ENCODE measurements at places on chromosomes 3 and 15.

- no peak for DNase-seq
Measured at GRCh38 chr3:151276687-151277042, 1.7 kb downstream of the P2RY14 start.

DNA sequence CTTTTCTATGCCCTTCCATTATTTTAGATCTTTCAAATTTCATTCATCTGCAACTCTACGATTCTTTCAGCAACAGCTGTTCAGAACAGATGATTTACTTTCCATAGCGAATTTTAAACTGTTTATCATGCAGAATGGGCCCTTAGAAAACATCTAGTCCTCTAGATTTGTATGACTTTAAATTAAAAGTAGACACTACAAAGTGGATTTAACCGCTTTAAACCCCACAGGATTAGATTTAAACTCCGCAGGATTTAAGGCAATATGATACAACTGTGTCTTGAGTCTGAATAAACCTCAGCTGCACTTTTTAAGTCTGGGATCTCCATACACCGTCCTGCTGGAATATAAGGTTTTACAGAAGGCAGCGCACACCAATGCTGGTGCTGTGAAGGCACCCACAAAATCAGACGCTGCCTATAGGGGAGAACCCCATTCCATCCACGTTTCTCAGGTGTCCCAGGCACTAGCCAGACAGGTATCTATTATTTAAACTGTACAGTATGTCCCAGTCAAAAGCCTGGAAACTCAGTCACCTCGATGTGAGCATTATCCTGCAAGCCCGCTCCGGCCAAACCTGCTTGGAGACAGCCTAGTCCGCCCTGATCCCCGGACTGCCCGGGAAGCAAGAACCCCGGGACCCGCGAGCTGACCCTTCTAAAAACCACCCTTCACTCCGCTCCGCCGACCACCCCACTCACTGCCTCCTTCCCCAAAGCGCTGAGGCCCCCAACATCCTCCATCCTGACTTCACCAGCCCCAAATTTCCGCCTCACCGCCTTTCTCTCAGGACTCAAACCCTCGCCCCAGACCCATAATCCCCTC lies 768 bp downstream of the ANO10 start:
- no peak for DNase-seq

DNA sequence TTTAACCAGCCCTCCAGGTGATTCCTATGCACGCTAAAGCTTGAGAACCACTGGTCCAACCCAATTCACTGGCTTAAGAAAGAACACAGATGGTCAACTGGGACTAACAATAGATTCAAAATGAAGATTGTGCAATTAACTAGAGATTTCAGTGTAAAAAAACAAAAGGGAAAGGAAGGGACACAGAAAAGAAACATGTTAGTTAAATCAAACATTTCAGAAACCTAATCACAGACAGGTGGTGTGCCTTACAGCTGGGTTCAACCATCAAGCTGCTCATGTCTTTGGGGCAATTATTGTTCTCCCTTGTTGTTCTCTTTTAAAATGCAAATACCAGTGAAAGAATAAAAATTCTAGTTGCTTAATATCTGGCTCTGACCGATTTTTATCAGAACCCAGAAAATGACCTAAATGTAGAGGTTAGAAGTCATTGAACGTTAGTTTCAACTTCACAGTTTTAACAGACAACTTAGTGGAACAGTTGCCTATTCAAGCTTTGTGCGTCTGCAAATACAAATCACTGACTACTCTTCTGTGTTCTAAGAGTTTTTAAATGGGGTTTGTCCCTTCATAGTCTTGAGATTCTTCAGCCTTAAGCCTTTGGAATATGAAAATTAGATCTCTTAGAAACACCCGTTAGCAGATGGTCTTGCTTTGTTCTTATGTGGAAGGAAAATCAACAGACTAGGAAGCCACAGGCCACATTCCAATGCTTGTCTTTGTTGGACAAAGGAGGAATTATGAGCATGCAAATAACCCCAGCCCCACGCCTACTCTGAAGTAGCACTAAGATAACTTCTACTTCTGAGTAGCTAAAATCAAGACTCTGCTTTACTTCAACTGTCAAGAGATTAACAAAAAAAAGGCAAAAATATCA lies 223.4 kb downstream of the ATP8B4 start:
- no peak for DNase-seq

DNA sequence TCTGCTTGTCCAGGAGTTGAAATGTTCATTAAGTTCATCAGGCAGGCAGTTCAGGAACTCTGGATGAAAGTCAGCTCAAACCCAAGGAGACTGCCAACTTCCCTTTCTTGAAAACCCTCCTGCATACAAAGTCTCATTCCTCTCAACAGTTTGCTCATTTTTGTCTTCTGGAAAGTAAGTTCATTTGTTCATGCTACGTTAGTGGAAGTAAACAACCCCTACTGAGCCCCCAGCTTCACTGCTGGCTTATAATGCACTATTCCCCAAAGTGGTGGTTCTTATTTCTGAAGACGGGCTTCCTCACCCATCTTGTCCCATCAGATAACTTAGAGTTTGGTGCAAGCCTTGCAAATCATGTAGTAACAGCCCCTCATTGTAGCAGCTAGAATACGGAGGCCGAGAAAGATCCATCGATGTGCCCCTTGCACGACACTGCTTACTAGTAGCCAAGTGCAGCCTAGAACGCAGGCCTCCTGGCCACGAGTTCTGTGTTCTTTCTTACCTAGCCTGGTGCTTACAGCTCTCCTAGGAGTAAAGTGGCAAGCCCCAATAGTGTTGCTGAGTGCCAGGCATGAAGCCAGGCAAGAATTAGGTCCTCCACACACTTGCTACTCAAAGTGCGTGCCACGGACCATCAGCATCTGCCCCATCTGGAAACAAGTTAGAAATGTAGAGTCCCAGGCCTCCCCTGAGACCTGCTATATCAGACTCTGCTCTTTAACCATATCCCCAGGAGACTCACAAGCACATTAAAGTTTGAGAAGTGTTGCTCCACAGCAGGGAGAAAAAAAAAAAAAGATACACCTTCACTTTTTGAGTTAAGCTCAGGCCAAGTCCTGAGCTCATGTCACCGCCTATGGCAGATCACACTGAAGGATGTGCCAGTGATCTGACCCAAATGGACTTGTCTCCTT lies 82.5 kb downstream of the RFTN1 start:
- DNase-seq = no peak

- DNase-seq = no peak
Measured at GRCh38 chr15:58576657-58577056, 144.9 kb downstream of the LIPC start.

- no peak for DNase-seq
Measured at GRCh38 chr3:28239108-28239507, 2.3 kb upstream of the CMC1 start.
